Aorta (tissue), 5 donors: ENCODE measurements at places on chromosomes 6 and 20.
A peak's percentile ranks its signal among the peaks of the same experiment; 100 is the strongest.

DNA sequence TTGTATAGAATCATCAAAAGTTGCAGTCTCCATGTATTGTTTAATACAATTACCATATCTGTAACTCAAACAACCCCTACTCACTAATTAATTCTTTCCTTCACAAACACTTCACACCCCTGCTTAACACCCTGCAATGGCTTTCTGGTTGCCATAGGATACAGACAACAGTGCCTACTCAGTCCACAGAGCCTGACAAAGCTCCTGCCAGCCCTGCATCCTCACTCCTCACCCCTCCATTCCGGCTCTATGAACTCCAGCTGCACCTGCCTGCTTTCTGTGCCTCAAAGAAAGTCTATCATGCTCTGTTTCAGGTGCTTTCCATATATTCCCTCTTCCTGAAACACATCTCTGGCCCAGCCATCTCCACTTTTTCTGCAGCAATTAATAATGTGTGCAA is 253.4 kb downstream of the HACE1 start:
- H3K4me1 ChIP-seq, result no peaks in the 10 kb centered on the region
- no peaks in the 10 kb centered on the region for H3K36me3 ChIP-seq
- no peaks in the 10 kb centered on the region for H3K27me3 ChIP-seq
- no peak for DNase-seq

DNA sequence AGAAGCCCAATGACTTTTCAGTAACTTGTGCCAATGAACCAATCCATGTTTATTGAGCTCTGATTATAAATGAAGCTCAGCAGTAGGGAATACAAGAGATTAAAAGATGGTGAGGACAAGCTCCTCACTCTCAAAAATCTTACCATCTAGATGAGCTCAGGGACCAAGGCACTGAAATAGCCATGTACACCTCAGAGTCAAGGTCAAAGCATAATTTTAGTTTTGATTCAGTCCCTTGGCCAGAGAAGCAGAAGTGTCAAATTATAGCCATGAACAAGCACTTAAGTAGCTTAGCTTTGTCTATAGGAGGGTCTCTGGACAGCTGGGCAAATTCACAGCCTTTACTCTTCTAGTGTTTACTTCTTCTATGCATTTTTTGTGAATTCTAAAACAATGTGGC is 131.0 kb upstream of the DTNBP1 start:
- DNase-seq, result no peak
- H3K4me3 ChIP-seq, result no peak overlapping the region
- peaks cover 5% of the 10 kb centered on the region for H3K4me1 ChIP-seq
- no peaks in the 10 kb centered on the region for H3K36me3 ChIP-seq
- no peak overlapping the region for H3K27ac ChIP-seq

- DNase-seq, result peak; percentile 41
- H3K36me3 ChIP-seq, result no peaks in the 10 kb centered on the region
- no peaks in the 10 kb centered on the region for H3K27me3 ChIP-seq
Measured at GRCh38 chr6:35368038-35368887, 25.9 kb downstream of the PPARD start.

DNA sequence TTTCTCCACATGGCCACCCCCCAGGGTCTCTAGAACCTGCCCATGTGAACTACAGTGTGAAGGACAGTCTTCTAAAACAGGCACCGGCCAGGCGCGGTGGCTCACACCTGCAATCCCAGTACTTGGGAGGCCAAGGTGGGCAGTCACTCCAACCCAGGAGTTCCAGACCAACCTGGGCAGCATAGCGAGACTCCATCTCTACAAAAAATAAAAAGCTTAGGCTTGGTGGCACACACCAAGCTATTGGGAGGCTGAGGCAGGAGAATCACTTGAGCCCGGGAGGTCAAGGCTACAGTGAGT is 13.7 kb downstream of the ACSS1 start:
- H3K27ac ChIP-seq, result no peak overlapping the region
- H3K36me3 ChIP-seq, result no peaks in the 10 kb centered on the region
- peaks cover 5% of the 10 kb centered on the region for H3K4me1 ChIP-seq
- H3K4me3 ChIP-seq, result no peak overlapping the region
- DNase-seq, result peak; percentile 34
